Activated CD4-positive, alpha-beta T cell treated with anti-CD3 and anti-CD28 coated beads, Interleukin-2, amount 50 U/mL, for 48 hours (primary cell): ENCODE measurements at places on chromosomes 6 and 20.

GRCh38 chr6:167546611-167547327 is 221.9 kb downstream of the TTLL2 start:
- no peak for DNase-seq

GRCh38 chr20:59829786-59830664 is 103.4 kb downstream of the SYCP2 start:
- no peak for DNase-seq

- no peak for DNase-seq
Observed at GRCh38 chr20:5230544-5230943, 86.2 kb downstream of the PROKR2 start.

DNA sequence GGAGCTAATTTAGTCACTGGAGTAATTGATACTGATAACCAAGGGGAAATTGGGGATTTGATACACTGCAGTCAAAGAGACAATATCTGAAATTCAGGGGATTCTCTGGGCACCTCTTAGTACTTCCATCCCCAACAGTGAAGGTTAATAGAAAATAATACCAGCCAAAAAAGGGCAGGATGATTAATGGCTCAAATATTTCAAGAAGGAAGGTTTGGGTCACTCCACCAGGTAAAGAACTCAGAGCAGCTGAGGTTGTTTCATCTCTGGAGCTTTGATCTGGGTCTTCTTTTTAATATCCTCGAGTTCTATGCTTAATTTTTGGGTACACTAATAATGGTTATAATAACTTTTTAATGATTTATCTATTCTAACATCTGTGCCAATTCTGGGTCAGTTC is 70.8 kb downstream of the CDKAL1 start:
- DNase-seq: no peak

DNA sequence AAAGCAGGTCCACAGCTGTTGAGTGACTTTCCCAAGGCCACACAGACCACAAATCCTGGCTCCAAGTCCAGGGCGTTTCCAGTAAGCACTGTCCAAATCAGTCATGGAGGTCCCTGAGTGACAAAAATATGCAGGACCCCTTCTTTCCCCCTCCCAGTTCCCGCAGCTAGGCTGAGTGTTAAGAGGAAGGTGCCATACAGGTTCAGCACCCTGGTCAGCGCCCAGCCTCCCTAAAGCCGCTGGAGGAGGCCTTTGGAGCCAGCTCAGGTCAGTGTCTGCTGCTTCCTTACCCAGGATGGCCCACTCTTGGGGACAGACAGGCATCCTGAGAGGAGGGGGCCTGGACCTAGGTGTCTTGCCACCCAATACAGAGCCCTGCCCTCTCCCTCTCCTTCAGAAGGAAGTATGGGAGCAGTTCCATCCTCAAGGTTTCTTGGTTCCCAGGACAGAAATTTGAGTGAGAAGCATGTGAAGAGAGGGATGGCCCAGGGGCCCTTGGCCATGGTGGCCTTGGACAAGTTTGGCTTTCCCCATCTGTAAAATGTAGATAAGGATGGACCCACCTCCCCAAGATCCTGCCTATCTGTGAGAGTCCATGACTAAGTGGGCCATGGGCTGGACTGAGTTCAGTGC is 13.2 kb downstream of the TMEM74B start:
- DNase-seq: peak; percentile 36

GRCh38 chr20:35826397-35826998 is 54.7 kb downstream of the PHF20 start:
- no peak for DNase-seq

DNA sequence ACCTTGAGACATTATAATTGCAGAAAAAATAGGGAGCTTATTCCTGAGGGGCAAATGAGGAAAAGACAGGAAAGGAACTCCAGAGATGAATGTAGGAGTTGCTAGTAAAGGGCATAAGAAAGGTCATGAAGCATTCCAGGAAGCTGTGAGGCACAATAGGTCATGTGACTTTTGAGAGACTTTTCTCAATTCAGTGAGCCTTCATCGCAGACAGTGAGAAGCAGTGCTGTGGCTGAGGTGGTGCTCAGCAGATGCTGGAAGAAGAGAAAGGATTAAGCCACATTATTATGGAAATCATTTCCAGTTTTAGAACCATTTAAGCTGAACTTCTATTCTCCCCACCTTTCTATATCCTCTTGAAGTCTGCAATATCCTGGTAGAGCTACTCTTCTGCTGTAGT is 4.1 kb downstream of the SPTLC3 start:
- DNase-seq: no peak

- no peak for DNase-seq
Observed at GRCh38 chr20:21820688-21821087, 115.2 kb downstream of the PAX1 start.

GRCh38 chr6:165191461-165191860 is 117.9 kb downstream of the C6orf118 start:
- DNase-seq: no peak
